ENCODE measurements at places on chromosomes 11 and 22.

- DNase-seq, result no peak
These were observed 2.1 kb upstream of the NADSYN1 start for GRCh38 chr11:71450939-71451338.

- DNase-seq, result no peak
These were observed 77.1 kb downstream of the RBMXL2 start for GRCh38 chr11:7165911-7166310.

- DNase-seq, result peak; percentile 4
These were observed 94.0 kb upstream of the APOA1 start for GRCh38 chr11:116931206-116931953.

- DNase-seq, result no peak
These were observed 44.2 kb downstream of the CCDC81 start for GRCh38 chr11:86418917-86419316.

- no peak for DNase-seq
These were observed 35.9 kb upstream of the WNT7B start for GRCh38 chr22:46012881-46013281.
